ENCODE measurements at places on chromosomes 3 and 15.
A peak's percentile ranks its signal among the peaks of the same experiment; 100 is the strongest.

- DNase-seq, result no peak
Measured at GRCh38 chr15:61541516-61541915, 312.4 kb upstream of the RORA start.

DNA sequence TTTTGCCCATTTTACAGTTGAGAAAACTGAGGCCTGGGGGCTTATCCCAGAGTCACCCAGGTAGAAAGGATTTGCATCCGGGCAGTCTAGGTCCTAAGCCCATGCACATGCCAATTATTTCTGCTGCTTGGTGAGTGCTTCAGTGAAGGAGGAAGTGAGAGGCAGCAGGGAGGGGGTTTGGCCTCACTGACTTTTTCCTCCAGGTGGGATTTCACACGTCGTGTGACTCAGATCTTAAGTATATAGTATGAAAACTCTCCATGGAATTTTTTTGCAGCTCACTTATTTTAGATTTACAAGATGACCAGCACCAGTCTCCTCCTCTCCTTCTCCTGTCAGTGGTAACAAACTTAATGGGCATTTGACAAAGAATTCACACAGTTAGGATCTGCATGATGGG is 4.6 kb downstream of the ITGA11 start:
- DNase-seq, result no peak

GRCh38 chr3:119751423-119751822 is 30.5 kb upstream of the NR1I2 start:
- DNase-seq, result no peak

- DNase-seq, result peak; percentile 61
Measured at GRCh38 chr3:129608087-129608935, 1.8 kb upstream of the PLXND1 start.

- DNase-seq, result no peak
Measured at GRCh38 chr3:41346698-41347270, 147.5 kb downstream of the CTNNB1 start.

- no peak for DNase-seq
Measured at GRCh38 chr3:72665701-72666446, 182.4 kb downstream of the SHQ1 start.

DNA sequence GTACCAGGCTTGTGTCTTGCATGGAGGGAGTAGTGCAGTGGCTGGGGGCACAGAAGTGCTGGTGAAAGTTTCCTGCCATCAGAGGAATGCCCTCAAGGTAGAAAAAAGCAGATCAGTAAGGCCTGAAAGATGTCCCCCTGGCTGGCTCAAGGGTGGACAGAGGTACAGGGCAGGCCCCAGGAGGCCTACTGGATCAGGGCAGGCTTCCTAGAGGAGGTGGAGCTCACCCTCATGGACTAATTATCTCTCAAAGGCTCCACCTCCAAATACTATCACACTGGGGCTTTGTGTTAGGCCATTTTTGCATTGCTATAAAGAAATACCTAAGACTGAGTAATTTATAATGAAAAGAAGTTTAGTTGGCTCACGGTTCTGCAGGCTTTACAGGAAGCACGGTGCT is 7.8 kb downstream of the SPSB4 start:
- no peak for DNase-seq

DNA sequence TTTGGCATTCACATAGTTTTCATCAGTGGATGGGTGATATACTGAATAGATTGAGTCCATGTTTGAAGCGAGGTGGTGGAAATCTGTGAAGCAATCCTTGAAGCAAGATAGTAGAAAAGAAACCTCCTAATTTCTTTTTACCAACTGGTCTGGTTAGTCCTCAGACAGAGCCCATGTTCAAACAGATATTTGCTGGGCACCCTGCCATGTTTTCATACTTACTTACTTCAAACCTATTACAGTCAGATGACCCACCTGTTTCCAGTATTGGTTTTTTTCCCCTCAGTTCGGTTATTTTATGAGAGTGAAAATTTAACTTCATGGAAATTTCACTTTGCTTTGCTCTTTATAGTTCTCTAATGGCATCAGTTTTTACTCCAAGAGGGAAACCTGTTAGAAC is 23.7 kb downstream of the EXOSC7 start:
- no peak for DNase-seq

DNA sequence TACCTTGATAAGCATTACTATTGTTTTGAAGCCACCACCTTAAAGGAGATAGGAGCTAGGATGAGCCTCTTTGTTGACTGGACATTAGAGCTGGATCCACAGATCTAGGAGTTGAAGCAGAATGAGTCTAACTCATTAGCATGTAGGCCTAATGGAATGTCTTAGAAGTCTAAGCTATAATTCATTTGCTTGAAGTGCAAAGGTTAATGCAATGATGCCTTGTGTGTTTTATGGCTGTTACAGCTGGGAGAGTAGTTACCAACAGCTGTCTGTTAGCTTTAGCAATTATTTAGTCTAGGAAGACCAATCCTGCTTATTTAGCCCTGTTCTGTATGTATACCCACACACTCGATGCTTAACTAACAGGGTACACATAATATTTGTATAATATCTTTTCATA is 419.3 kb downstream of the TUSC7 start:
- DNase-seq, result no peak

DNA sequence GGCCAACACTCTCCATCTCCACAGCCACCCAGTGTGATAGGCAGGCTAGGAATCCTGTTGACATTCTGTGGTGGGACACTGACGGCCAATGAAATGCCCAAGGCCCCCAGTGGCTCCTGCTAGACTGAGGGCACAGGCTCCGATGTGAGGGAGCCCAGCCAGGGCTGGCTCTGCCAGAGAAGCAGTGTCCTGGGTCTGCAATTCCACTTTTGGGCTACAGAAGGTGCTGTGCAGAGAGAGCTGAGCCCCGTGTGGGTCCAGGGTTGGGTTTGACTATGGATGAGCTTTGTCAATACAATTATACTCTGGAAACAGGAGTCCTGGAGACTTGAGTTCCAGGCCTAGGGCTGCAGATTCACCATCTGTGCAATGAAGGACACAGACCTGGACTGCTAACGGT is 55.7 kb upstream of the TMEM115 start:
- DNase-seq, result no peak

- DNase-seq, result no peak
Measured at GRCh38 chr15:41873711-41874110, 20.1 kb downstream of the SPTBN5 start.

GRCh38 chr3:141793476-141794260 is 30.5 kb downstream of the GRK7 start:
- no peak for DNase-seq

- DNase-seq, result no peak
Measured at GRCh38 chr3:134339331-134339730, 34.9 kb downstream of the AMOTL2 start.

- DNase-seq, result no peak
Measured at GRCh38 chr3:139933766-139934165, 1.2 kb upstream of the CLSTN2 start.

- no peak for DNase-seq
Measured at GRCh38 chr3:66386011-66386924, 114.6 kb downstream of the LRIG1 start.

DNA sequence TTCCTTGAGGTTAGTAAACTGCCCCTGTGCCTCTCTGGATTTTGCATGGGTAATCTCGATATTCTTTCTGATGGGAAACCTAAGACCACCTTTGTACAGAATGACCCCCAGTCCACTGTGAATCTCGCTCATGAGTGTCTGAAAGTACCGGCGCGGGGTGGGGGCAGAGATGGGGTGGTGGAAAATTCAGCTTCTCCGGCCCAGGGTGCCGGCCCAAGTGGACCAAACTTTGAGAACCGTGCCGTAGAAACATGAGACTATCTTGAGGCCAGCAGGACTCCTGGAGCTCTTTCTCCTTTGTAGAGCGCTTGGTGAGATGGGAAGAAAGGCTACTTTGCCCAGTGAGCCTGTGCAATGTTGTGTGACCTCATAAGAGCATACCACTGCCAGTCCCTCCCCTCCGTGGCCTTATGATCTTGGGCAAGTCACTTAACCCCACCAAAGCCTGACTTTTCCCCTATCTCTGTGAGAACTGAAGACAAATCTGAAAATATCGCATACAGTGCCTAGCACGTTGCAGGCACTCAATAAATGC is 40.4 kb upstream of the VEPH1 start:
- peak; percentile 35 for DNase-seq

DNA sequence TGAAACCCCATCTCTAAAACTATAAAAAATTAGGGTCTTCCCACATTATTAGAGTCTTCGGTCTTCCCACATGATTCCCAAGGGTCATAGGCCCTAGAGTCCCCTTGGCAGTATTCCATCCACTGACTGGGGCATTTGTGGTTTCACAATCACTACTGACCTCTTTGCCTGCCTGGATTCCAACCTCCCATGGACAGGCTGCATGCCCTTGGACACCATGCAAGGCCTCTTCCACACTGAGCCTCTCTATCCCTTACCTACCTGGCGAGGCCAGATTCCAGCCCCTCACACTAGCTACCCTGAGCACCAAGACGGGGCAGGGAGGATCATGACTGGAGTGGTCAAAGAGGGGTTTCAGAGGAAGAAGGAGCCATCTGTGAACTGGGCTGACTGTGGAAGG is 64.4 kb downstream of the SRGAP3 start:
- DNase-seq, result no peak

GRCh38 chr3:41207355-41207754 is 8.1 kb downstream of the CTNNB1 start:
- DNase-seq, result no peak

- no peak for DNase-seq
Measured at GRCh38 chr3:158121295-158121694, 11.4 kb downstream of the RSRC1 start.

GRCh38 chr15:63338170-63338569 is 43.5 kb downstream of the CA12 start:
- DNase-seq, result peak; percentile 87

DNA sequence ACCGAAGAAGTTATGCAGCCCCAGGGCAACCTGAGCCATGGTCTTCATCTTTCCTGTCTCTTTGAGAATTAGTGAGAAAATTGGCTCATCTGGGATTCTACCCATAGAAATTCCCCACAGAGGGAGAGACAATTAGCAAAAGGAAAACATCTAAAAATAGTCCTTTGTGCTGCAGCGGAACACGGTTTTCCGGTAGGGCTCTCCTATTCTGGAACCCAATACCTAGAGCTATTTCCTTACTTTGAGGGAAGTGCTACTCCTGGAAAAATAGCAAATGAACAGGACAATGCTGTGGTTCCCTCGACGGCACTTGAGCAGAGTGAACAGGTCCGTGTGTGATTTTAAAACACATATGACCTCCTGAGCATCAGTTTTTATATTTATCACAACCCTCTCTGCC is 210.5 kb downstream of the FGF12 start:
- no peak for DNase-seq

DNA sequence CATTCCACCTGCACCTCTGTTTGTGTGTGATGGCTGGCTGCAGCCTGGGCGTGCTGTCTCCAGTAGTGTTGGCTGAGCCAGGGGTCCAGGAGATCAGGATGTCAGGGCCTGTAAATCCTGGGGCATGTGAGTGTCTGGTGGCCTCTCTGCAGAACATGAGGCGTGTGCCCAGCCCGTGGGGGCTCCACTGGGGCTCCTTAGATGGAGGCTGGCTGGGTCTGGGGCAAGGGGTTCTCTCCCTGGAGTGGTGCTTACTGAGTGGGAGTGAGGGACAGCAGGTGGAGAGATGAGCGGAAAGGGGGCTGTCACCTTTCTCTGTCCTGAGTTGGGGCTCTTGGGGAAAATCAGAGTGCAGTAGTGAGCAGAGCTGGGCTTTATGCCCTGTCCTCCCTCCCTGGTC is 152.2 kb downstream of the CHDH start:
- no peak for DNase-seq

- DNase-seq, result no peak
Measured at GRCh38 chr3:183854318-183855035, 29.1 kb upstream of the MAP6D1 start.

DNA sequence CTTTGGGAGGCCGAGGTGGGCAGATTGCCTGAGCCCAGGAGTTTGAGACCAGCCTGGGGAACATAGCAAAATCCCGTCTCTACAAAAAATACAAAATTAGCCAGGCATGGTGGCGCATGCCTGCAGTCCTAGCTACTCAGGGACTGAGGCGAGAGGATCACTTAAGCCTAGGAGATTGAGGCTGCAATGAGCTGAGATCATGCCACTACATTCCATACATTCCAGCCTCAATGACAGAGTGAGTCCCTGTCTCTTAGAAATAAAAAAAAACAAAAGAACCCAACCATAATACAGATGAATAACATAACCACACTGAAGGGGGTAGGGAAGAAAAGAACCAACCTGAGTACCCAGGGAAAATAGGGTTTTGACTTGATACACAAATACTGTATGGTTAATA is 19.7 kb upstream of the CGNL1 start:
- DNase-seq, result no peak

- DNase-seq, result no peak
Measured at GRCh38 chr3:65146179-65146578, 458.4 kb upstream of the ADAMTS9 start.

DNA sequence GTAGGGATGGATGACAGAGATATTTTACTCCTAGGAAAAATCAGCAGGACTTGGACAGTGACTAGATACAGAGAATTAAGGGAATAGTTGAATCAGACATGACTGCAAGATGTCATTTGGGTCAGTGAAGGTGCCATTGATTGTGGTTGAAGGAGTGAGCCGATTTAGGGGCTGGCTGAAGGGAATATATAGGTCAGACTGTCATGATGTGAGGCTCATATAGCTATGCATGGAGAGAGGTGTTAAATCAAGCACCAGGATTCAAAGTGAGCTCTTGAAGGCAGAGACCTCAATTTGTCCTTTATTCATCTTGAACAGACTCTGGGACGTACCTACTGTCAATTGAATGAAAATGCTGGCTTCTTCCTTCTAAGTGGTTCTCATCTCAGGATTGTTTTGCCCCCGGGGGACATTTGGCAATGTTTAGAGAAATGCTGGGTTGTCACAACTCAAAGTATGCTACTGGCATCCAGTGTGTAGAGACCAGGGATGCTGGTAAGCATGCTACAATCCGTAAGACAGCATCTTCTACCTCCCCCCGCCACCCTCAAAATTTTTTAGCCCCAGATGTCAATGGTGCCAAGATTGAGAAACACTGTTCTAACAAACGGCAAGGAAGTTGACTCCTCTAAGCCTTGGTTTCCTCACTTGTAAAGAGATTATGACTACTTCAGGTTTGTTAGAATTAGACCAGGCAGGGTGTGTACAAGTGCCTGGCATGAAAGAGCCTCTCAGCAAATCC is 7.8 kb downstream of the ATP2C1 start:
- DNase-seq, result no peak

DNA sequence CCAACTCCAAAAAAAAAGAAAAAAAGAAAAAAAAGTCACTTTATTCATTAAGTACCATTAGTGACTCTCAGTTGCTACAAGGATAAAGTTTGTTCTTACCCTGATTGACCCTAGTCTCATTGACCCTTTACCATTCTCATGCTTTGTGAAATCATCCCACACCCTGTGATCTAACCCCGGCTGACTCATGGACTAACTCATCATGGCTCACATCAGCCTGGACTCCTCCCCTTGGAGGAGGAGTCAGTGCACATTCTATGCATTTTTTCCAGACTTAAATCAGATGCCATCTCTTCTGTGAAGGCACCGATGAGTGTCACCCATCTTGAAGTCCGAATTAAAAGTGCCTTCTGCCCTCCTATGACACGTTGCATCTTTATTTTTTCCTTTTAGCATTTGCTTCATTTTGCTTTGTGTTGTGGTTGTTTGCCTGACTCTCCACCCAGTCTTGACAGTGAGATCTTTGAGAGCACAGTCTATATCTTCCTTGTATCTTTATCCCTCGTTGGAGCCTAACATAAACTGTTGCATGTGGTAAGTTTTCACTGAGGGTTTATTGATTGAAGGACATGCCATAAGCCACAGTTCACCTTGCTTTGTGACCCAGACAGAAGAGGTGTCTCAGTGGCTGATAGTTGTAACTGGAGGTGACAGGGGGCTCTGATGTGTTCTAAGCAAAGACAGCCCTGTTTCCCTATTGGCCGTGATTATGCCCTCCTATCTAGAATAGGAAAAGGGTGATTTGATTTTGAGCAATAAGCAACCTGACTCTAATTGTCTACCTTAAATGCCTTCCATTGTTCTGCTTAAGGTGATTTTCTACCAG is 72.1 kb downstream of the IL1RAP start:
- peak; percentile 93 for DNase-seq

Measured in fibroblast of gingiva (primary cell).